ENCODE measurements at places on chromosomes 4 and X. TPM values are rescaled to one million over a fixed set of nuclear protein-coding genes. Genes with fewer than 3 reads are reported as not detected.
A peak's percentile ranks its signal among the peaks of the same experiment; 100 is the strongest.

The ZAR1 gene
- total RNA-seq = not detected

GRCh38 chr4:181688432-181688831, 554.8 kb upstream of the TENM3 start:
- H3K27ac ChIP-seq = no peak overlapping the region
- DNase-seq = no peak
- H3K36me3 ChIP-seq = no peaks in the 10 kb centered on the region
- H3K4me3 ChIP-seq = no peak overlapping the region
- no peaks in the 10 kb centered on the region for H3K27me3 ChIP-seq
- H3K4me1 ChIP-seq = no peaks in the 10 kb centered on the region

The SSX3 gene
- not detected for total RNA-seq

DNA sequence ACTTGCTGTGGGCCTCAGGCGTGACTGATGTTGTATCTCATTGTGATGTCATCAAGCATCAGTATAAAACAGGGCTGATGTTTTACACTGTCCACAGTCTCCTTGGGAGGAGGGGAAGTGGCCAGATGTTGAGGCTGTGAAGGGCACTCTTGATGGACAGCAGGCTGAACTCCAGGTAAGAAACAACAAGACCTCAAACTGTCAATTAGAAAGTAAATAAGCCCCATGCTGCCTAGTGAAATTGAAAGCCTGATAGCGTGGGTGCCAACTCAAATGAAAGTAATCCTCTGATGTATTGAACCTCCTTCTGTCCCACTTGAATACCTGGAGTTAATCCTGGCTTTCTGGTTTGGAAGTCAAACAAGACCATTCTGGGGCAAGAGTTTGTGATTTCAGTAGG, 19.7 kb downstream of the VSIG1 start:
- no peaks in the 10 kb centered on the region for H3K27me3 ChIP-seq
- H3K36me3 ChIP-seq = no peaks in the 10 kb centered on the region
- DNase-seq = no peak
- H3K4me1 ChIP-seq = no peaks in the 10 kb centered on the region
- H3K4me3 ChIP-seq = no peak overlapping the region
- no peak overlapping the region for H3K27ac ChIP-seq

GRCh38 chr4:54560513-54560912, 97.2 kb upstream of the KIT start:
- DNase-seq = no peak
- H3K4me1 ChIP-seq = no peaks in the 10 kb centered on the region
- H3K36me3 ChIP-seq = no peaks in the 10 kb centered on the region

The VSIG4 gene
- total RNA-seq = 0.48 TPM

DNA sequence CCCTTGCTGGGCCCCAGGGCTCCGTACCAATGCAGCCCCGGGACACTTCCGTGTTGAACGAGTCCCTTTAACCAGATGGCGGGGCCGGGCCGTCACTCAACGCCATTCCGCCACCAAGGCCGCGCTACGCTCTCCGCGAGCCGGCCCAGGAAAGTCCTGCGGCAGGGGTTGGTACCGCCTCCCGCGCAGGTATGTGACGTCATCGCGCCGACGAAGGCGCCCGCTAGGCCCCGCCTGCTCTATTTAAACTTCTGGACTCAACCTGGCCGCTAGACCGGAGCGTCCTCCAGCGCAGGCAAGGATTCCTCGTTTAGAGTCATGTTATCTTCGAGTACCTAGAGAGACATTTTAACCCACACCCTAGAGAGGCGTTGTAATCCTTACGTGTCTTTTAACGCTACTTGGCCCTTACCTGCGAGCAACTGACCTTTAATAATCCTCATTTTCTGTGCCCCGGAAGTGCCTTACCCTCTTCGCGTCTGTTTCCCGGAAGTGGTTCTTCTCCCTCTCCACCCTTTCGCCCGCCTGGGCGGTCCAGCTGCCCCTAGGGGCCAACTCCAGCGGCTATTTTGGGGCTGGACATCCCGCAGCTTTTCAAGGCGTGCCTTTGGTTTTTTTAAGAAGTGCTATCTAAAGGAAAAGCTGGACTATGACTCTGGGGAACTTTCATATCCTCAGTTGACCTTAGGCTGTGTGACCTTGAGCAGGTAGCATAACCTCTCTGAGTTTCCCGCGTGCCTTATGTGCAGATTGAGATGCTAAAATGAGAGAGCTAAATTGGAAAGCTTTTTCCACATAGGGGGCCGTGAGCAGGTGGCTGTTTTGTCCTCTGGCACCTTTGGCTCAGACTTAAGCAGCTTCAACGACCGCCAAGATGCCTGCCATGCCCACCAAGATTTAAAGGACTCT, at the start of gene PNPLA4:
TSS of gene PNPLA4 (minus strand) at position 155 of the 909 bp plus-strand sequence. CDS start 1,294 bp downstream, outside the sequence.
- H3K4me1 ChIP-seq = peaks cover 8% of the 10 kb centered on the region
- peak; percentile 83 for DNase-seq
- peak within 1 kb of the TSS; percentile 93 for H3K4me3 ChIP-seq
- peak within 1 kb of the TSS; percentile 96 for H3K27ac ChIP-seq

DNA sequence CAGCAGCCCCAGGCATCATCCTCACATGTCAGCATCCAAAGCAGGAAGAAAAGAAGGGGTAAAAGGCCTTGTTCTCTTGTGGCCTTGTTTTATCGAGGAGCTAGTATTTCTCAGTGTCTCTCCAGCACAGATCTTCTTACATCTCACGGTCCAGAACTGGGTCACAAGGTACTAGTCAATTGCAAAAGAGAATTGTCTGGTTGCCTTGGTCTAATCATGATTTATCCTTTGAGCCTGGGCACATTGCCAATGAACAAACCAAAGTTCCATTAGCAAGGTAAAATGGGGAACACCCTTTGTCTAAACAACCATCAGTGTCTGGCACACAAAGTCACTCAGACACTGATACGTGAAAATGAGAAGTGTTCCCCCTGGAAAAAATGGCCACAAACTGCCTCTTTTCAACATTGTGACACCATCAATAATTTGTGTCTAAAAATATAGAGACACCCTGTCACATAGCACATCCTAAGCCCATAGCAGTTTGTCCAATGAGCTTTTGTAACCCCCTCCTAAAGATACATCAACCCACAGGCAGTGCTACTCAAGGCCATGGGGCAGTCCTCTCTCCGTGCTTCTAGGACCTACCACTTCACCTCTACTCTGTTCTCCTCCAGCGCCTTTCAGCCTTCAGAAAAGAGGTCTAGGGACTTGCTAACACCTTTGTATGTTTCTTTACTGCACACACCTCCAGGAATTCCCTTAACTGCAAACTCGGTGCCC, 534.4 kb downstream of the MID1IP1 start:
- peaks cover 2% of the 10 kb centered on the region for H3K36me3 ChIP-seq
- H3K4me1 ChIP-seq = peaks cover 19% of the 10 kb centered on the region
- no peak for DNase-seq
- H3K27ac ChIP-seq = peak overlapping the region; percentile 45
- no peaks in the 10 kb centered on the region for H3K27me3 ChIP-seq

DNA sequence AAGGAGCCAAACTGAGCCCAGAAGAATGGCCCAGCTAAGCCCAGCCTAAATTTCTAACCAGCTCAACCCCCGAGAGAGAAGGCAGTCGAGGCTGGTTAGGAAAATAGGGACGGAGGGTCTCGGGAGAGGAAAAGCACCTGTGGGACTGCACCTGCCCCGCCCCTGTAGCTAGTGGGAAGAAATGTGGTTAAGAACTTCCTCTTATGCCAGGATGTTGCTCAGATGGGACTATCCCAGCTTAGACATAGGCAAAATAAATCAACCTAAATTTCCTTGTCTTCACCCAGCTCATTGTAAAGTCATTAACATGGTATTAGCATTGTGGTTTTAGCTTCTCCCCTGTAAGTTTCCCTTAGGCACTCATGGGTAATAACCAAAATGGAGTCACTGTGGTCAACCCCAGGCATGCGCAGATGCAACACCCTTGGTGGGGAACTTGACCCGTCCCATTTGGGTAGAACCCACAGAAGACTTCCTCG, 86.8 kb downstream of the ZNF718 start:
- peaks cover 24% of the 10 kb centered on the region for H3K4me1 ChIP-seq
- H3K36me3 ChIP-seq = peaks cover 27% of the 10 kb centered on the region
- H3K27ac ChIP-seq = peak overlapping the region; percentile 72
- H3K27me3 ChIP-seq = no peaks in the 10 kb centered on the region
- DNase-seq = peak; percentile 49
- peak overlapping the region; percentile 54 for H3K4me3 ChIP-seq

The NUDT10 gene
- total RNA-seq = 1.4 TPM

The GRIA2 gene
- total RNA-seq = not detected

The DCAF12L1 gene
- total RNA-seq = not detected

DNA sequence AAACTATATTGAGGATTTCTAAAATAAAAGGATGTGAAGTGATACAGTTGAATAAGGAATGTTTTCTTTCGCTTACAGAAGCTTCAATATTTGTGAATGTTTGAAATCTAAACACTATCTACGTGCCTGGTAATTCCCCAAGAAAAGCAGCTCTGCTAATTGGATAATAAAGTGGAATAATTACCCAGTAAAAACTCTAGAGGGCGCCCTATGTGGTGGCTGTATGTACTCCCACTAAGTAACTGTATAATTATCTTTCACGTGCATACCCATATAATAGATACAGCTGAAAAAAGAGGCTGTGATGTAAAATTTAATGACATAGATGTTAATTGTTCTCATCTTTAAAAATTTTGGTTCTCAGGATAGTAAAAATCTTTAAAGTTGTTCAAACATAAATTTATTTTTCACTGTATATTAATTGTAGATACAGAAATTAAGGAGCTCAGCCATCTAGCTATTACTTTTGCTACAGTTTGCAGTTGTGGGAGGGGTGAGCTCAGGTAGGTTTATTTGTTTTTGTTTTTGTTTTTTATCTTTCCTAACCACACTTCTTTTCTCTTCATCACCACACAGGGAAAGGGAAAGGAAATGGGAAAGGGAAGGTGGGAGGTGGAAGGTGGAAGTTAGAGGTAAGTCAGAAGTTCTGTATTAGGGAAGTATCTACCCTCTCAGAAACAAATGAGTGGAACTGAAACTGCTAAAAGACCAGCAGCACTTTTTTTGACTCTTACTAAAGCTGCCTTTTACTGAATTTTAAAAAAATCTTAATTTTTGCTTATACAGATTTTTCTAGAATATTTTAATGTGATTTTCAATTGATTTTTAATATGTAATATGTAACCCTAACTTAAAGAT, 151.7 kb upstream of the RPS6KA6 start:
- H3K36me3 ChIP-seq = no peaks in the 10 kb centered on the region
- H3K4me3 ChIP-seq = no peak overlapping the region
- H3K27me3 ChIP-seq = no peaks in the 10 kb centered on the region
- DNase-seq = no peak
- H3K27ac ChIP-seq = no peak overlapping the region

DNA sequence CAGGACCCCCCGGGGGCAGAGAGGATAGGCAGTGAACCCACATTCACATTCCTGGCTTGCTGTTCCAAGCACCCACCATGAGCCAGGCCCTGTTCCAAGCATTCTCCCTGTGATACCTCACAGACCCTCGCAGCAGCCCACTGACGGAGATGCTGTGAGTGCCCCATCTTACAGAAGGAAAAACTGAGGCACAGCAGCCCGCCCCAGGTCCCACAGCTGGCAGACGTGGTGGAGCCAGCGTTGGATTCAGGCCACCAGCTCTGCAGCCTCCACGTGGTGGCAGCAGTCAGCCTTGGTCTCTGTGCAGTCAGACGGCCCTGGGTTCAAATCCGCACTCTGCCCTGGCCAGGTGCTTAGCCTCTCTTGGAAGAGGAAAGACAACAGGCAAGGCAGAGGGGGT, 16.8 kb downstream of the MAN2B2 start:
- H3K27me3 ChIP-seq = no peaks in the 10 kb centered on the region
- H3K4me3 ChIP-seq = no peak overlapping the region
- DNase-seq = no peak

- no peak overlapping the region for H3K4me3 ChIP-seq
- no peaks in the 10 kb centered on the region for H3K36me3 ChIP-seq
- H3K27ac ChIP-seq = no peak overlapping the region
- peaks cover 12% of the 10 kb centered on the region for H3K27me3 ChIP-seq
- peaks cover 3% of the 10 kb centered on the region for H3K4me1 ChIP-seq
These were observed 48.6 kb upstream of the IGFBP7 start for GRCh38 chr4:57158762-57159161.

The JCHAIN gene
- total RNA-seq = 0.60 TPM

- no peaks in the 10 kb centered on the region for H3K36me3 ChIP-seq
- no peak overlapping the region for H3K4me3 ChIP-seq
- H3K27me3 ChIP-seq = peaks cover 6% of the 10 kb centered on the region
- DNase-seq = no peak
These were observed 26.8 kb downstream of the ADH7 start for GRCh38 chr4:99408346-99408745.

The NPY5R gene
- not detected for total RNA-seq

DNA sequence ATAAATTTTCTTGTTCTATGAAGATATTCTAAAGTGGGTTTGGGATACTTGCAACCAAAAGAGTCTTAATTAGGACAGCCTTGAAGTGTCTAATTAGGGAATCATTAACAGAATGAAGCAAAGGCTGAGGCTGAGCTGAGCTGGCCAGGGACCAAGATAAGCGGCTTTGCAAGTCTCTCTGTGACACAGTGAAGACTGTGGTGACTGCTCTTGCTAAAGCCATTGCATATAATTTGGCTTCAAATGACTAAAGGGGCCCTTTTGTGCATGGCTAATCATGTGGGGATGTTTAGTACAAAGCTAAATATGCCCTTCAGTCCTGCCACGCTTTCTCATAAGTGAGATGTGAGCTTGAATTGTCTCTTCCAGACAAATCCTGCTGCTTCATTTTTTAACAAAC, 31.2 kb upstream of the GYPA start:
- no peaks in the 10 kb centered on the region for H3K36me3 ChIP-seq
- peaks cover 13% of the 10 kb centered on the region for H3K27me3 ChIP-seq

The GABRA4 gene
- total RNA-seq = not detected

- no peak for DNase-seq
- no peak overlapping the region for H3K4me3 ChIP-seq
- no peak overlapping the region for H3K27ac ChIP-seq
- no peaks in the 10 kb centered on the region for H3K36me3 ChIP-seq
- H3K4me1 ChIP-seq = no peaks in the 10 kb centered on the region
These were observed 1039.1 kb upstream of the INTU start for GRCh38 chr4:126593626-126594025.

GRCh38 chr4:114601304-114602052, 2.9 kb downstream of the UGT8 start:
- no peak for DNase-seq
- no peak overlapping the region for H3K4me3 ChIP-seq
- no peak overlapping the region for H3K27ac ChIP-seq
- H3K27me3 ChIP-seq = peaks cover 33% of the 10 kb centered on the region
- H3K36me3 ChIP-seq = no peaks in the 10 kb centered on the region
- peaks cover 9% of the 10 kb centered on the region for H3K4me1 ChIP-seq

The LRP2BP gene
- total RNA-seq = 0.71 TPM

GRCh38 chr4:5999356-5999755, 18.9 kb downstream of the C4orf50 start:
- peaks cover 4% of the 10 kb centered on the region for H3K4me1 ChIP-seq
- H3K27me3 ChIP-seq = peaks cover 2% of the 10 kb centered on the region
- no peak overlapping the region for H3K4me3 ChIP-seq
- no peak overlapping the region for H3K27ac ChIP-seq

- H3K36me3 ChIP-seq = peaks cover 6% of the 10 kb centered on the region
- no peaks in the 10 kb centered on the region for H3K4me1 ChIP-seq
- H3K4me3 ChIP-seq = no peak overlapping the region
- no peaks in the 10 kb centered on the region for H3K27me3 ChIP-seq
- no peak overlapping the region for H3K27ac ChIP-seq
These were observed 25.6 kb downstream of the ZBTB49 start for GRCh38 chr4:4315461-4316149.

The RTL5 gene
- total RNA-seq = 3.0 TPM

- H3K4me1 ChIP-seq = peaks cover 7% of the 10 kb centered on the region
- peaks cover 2% of the 10 kb centered on the region for H3K36me3 ChIP-seq
- H3K4me3 ChIP-seq = no peak overlapping the region
- no peaks in the 10 kb centered on the region for H3K27me3 ChIP-seq
- DNase-seq = no peak
These were observed 67.3 kb downstream of the PDLIM5 start for GRCh38 chr4:94519019-94519418.

- no peak overlapping the region for H3K4me3 ChIP-seq
- no peaks in the 10 kb centered on the region for H3K4me1 ChIP-seq
- H3K36me3 ChIP-seq = no peaks in the 10 kb centered on the region
These were observed 96.3 kb upstream of the HPF1 start for GRCh38 chr4:169854090-169854489.

Measured in activated naive CD8-positive, alpha-beta T cell treated with anti-CD3 and anti-CD28 coated beads, Interleukin-2, amount 10 ng/mL, durations not matched to agents 7 days and 5 days (primary cell).